ENCODE measurements at places on chromosomes 4 and X. TPM values are rescaled to one million over a fixed set of nuclear protein-coding genes. Genes with fewer than 3 reads are reported as not detected.
A peak's percentile ranks its signal among the peaks of the same experiment; 100 is the strongest.

- peaks cover 35% of the 10 kb centered on the region for H3K4me1 ChIP-seq
- peak overlapping the region; percentile 91 for H3K4me3 ChIP-seq
- peak overlapping the region; percentile 96 for H3K27ac ChIP-seq
Measured at GRCh38 chrX:132025041-132025440, 1.9 kb downstream of the STK26 start.

DNA sequence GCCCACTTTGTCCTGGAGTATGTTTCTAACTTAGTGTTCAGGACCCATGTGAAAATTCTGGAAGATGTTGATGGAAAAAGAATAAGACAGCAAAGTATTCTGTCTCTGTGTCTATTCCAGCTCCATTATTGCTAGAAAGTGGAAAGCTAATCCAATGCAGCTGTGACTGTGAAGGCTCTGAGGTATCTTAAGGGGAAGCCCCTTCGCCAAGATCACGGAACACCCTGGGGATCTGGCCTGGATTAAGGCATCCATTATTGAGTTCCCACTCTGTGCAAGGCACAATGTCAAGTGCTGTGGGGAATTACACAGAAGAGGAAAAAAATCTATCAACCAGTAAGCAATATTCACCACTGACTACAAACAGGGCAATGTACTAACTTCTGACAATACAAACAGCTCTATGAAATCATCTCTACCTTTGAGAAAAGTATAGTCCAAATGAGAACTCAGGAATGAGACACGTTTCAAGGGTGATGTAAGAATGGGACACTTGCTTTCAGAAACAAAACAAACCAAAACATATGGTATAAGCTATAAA is 222.1 kb downstream of the LDB2 start:
- no peaks in the 10 kb centered on the region for H3K27me3 ChIP-seq
- DNase-seq, result no peak
- no peaks in the 10 kb centered on the region for H3K4me1 ChIP-seq
- no peak overlapping the region for H3K27ac ChIP-seq

DNA sequence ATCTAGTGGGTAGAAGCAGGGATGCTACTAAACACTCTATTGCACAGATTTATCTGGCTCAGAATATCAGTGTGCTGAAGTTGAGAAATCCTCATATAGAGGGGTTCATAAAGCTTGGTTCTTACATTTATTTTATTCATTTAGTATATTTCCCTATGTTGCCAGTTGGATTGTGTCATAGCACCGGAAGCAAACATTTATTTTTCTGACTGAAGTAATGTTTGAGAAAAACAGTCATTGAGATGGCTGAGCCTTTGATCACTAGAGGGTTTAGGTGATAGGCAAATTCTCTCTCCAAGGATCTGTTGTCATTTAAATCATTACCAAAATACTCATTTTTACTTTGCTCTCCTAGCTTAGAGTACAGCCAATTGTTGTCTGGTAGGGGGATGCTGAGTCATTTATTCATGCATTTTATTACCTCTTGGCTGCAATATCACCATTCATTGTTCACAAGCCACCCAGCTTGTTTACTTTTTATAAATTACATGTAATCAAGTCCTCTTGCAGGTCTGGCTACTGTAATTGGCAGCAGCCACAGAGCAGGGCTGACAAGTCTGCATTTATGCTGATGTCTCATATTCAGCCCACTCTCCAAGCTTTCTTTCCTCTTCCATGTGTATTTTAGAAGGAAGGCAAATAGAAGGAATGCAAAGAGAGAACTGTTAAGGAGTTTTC is 15.2 kb downstream of the GAB1 start:
- H3K27me3 ChIP-seq, result peaks cover 7% of the 10 kb centered on the region
- no peak overlapping the region for H3K4me3 ChIP-seq
- no peak for DNase-seq
- H3K36me3 ChIP-seq, result no peaks in the 10 kb centered on the region
- H3K4me1 ChIP-seq, result no peaks in the 10 kb centered on the region
- no peak overlapping the region for H3K27ac ChIP-seq

GRCh38 chrX:9578083-9578779 is 113.4 kb downstream of the TBL1X start:
- H3K4me1 ChIP-seq, result peaks cover 15% of the 10 kb centered on the region
- H3K4me3 ChIP-seq, result no peak overlapping the region
- H3K36me3 ChIP-seq, result peaks cover 3% of the 10 kb centered on the region
- DNase-seq, result no peak

DNA sequence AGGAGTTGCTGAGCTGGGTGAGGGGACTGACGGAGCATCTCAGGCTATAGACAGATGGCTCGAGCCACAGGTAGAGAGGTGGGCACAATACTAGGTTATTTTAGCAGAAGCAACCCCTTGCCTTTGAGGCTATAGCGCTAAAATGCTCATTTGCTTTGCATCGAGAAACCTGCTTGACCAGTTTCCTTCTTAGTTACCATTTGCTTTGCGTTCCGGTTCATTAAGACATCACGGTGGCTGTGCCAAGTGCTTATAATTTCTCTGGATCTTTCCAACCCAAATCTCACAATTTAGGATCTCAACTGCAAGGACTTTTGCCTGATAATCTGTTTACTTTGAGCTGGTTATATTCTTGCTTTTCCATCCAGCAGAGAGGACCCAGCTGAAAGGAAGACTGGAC is 40.8 kb downstream of the DLG3 start:
- H3K4me3 ChIP-seq, result no peak overlapping the region
- no peak for DNase-seq
- no peaks in the 10 kb centered on the region for H3K27me3 ChIP-seq
- H3K4me1 ChIP-seq, result no peaks in the 10 kb centered on the region

DNA sequence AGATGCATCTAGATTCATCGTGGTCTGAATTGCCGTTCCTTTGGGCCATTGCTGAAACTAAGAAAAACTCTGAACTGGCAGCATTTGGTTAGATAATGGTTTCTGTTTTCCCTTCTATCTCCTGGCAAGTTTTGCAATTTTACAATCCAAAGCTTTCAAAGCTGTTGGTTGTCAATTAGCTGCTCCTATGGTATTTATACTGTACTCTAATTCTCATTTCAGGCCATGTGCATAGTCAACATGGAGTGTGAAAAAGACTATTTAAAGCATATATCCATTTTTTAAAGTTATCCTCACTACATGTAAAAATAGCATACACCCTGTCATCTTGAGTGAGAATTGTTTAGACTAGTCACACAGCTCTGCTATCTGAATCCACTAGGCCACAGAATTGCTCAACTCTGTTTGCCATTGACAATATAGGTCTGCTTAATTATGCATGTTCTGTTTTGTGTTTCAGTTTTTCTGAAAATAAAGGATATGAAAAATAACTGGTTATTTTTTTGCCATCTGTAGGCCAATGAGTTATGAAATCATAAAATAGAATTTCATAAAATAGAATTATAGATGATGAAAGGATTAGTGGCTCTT is 27.7 kb upstream of the TEC start:
- no peak overlapping the region for H3K27ac ChIP-seq
- peaks cover 2% of the 10 kb centered on the region for H3K36me3 ChIP-seq
- H3K27me3 ChIP-seq, result peaks cover 4% of the 10 kb centered on the region
- H3K4me3 ChIP-seq, result no peak overlapping the region

DNA sequence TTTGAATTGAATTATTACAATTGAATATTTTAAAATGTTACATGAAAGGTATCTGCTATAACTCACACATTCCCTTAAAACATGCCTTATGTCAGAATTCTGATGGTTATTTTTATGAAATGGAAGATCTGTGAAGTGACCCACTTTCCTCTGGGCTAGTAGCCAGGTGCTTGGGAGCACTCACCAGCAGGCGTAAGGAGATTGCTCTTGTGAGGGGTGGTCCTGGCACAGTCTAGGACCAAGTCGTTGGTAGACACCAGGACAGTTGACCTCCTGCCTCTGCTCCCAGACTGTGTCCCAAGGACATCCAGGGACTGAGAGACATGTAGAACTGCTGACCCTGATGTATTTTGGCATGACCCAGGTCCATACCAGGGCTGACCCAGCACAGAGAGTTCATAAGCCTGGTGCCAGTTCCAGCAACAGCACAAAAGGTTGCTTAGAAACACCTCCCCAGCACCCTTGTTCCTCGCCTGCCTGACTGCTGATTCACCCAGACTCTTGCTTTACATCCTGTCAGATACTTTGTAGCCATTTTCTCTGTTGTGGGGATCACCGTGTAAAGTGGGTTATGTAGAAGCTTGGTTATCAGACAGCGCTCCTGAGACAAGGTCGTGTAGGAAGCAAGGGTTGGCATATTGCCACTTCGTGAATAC is 48.5 kb downstream of the NELFA start:
- no peak for DNase-seq
- H3K27me3 ChIP-seq, result no peaks in the 10 kb centered on the region
- no peak overlapping the region for H3K27ac ChIP-seq
- peaks cover 3% of the 10 kb centered on the region for H3K4me1 ChIP-seq
- H3K4me3 ChIP-seq, result no peak overlapping the region

DNA sequence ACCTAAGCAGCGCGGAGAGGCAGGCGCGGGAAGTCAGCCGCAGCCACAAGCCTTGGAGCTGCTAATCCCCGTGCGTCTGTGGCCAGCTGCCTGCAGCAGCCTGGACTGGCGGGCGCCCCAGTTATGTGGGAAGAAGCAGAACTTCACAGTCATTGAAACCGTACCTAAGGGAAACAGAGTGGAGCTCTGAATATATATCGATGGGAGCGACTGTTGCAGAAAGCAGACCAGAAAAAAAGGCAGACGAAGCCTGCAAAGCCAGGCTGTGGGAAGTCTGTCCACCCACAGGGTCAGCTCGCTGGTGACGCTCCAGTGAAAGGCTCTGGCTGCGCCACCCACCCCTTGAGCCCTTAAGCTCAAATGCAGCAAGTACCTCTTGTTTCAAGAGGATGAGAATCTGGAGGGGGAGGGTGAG is 24.7 kb downstream of the KCNE5 start:
- no peaks in the 10 kb centered on the region for H3K4me1 ChIP-seq
- H3K4me3 ChIP-seq, result no peak overlapping the region
- H3K36me3 ChIP-seq, result no peaks in the 10 kb centered on the region
- no peak overlapping the region for H3K27ac ChIP-seq

DNA sequence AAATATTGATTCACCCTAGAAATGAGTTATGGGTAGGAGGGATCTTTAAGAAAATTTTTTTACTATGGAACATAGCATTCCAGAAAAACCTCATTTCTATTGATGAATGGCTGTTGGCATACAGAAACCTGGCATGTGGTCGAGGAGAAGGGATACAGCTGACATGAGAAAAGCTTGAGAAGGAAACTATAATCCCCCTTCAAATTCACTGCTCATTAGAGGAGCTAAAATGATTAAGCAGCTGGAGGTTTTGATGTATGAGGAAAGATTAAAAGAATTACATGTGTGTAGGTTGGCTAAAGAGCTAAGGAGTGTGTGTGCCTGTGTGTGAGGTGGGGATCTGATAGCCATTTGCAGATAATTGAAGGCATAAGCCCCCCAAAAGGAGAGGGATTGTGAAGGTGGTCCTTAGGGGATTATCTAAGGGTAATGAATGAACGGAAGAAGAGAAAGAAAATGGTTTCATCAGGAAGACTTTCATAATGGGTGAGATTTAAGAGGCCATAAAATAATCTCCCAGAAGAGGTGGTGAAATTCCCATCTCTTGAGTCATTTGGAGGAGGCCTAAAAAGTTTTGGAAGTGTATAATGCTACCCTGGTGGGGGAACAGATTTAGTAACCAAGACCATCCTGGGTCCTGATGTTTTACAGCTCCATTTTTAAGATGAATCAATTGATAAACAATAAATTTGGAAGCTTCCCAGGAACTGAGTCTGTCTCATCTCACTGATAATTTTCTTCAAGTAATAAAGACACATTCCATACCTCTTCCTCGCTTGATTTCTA is 272.0 kb upstream of the HAND2 start:
- DNase-seq, result no peak
- no peaks in the 10 kb centered on the region for H3K4me1 ChIP-seq
- H3K36me3 ChIP-seq, result no peaks in the 10 kb centered on the region
- no peaks in the 10 kb centered on the region for H3K27me3 ChIP-seq

- no peak for DNase-seq
- H3K4me3 ChIP-seq, result no peak overlapping the region
- H3K27me3 ChIP-seq, result no peaks in the 10 kb centered on the region
Measured at GRCh38 chr4:88291003-88291402, 6.6 kb upstream of the PPM1K start.

DNA sequence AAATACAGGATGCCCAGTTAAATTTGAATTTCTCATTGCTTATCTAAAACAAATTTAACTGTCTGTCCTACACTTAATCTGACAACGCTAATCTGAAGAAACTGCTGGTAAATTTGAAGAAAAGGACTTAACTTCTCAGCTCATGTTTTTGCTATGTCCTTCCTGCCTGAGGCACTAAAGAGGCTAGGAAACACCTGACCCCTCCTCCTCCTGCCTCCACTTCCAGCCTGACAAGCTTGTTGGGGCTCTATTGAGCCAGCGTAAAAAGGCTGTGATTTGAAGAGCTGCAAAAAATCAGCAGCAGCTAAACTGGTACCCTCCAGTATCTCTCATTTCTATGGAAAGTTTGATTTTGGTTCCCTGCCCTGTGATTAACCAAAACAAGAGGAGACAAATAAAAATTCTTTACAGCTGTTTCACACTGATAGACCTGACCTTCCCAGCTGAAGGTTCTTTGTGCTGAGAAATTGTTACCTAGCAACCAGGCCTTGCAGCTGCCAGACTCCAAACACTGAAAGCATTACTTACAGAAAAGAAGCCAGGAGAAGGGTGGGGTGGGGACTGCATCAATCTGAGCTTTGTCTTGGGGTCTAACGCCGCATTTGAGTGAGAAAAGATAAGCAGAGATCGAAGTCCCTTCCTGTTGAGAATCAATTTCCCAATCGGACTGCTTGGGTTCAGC is 35.0 kb downstream of the DCX start:
- H3K27ac ChIP-seq, result no peak overlapping the region
- H3K4me1 ChIP-seq, result no peaks in the 10 kb centered on the region
- no peak for DNase-seq
- H3K36me3 ChIP-seq, result no peaks in the 10 kb centered on the region
- no peaks in the 10 kb centered on the region for H3K27me3 ChIP-seq

DNA sequence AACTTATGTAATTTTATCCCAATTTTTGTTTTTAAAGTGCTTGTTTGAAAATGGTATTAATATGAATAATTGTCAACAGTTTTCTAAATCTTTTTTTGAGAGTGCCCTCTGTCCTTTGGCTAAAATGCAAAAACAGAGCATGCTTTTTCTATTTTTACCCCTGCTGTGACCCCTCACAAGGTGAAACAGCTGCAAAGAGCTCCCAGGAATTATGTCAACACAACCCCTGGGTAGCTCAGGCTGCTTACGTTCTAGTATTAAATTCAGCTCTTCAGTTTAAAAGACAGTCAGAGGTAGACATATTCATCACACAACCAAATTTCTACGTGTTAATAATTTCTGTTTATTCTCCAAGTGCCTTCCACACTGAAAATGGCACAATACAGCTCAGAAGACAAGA is 367.5 kb downstream of the PRDM5 start:
- H3K27me3 ChIP-seq, result peaks cover 10% of the 10 kb centered on the region
- DNase-seq, result no peak
- no peaks in the 10 kb centered on the region for H3K4me1 ChIP-seq
- no peak overlapping the region for H3K4me3 ChIP-seq
- no peaks in the 10 kb centered on the region for H3K36me3 ChIP-seq

- no peaks in the 10 kb centered on the region for H3K36me3 ChIP-seq
- peaks cover 29% of the 10 kb centered on the region for H3K27me3 ChIP-seq
- no peak overlapping the region for H3K4me3 ChIP-seq
- no peak overlapping the region for H3K27ac ChIP-seq
- H3K4me1 ChIP-seq, result peaks cover 3% of the 10 kb centered on the region
Measured at GRCh38 chr4:26048378-26048882, 134.4 kb downstream of the SMIM20 start.

Gene GRIA3
- not detected for total RNA-seq

Gene P2RY4
- not detected for total RNA-seq

Gene CABS1
- not detected for total RNA-seq

Gene ARHGEF38
- total RNA-seq, result not detected

Gene RASSF6
- total RNA-seq, result not detected

Gene FAM50A
- 46.4 TPM for total RNA-seq

Gene ODAPH
- total RNA-seq, result not detected

Gene NEIL3
- 15.2 TPM for total RNA-seq

Measured in activated naive CD8-positive, alpha-beta T cell treated with anti-CD3 and anti-CD28 coated beads for 36 hours (primary cell).